ENCODE measurements at places on chromosomes 5 and 9.
A peak's percentile ranks its signal among the peaks of the same experiment; 100 is the strongest.

DNA sequence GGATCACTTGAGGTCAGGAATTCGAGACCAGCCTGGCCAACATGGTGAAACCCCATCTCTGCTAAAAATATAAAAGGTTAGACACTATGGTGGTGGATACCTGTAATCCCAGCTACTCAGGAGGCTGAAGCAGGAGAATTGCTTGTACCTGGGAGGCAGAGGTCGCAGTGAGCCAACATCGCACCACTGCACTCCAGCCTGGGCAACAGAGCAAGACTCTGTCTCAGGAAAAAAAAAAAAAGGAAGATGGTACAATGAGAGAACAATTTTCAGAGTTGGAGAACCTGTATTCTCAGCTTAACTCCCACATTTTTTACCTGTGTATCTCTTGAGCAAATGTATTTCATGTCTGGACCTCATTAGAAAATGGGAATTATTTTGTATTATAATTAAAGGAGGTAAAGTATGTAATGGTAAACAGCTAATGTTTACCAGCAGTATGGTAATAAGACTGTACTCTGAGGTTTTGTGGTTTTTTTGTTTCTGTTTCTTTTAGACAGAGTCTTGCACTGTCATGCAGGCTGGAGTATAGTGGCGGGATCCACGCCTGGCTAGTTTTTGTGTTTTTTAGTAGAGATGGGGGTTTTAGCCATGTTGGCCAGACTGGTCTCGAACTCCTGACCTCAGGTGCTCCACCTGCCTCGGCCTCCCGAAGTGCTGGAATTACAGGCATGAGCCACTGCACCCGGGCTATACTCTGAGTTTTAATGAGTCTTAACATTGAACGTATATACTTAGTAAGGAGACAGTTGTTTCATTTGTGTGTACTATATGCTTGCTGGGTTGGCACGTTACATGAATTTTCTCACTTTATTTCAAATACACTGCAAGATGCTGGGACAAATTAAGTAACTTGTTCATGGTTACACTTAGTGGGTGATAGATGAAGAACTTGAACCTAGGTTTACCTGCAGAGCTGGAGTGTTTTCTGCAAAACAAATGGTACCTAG is 16.2 kb downstream of the UHRF2 start:
- peak; percentile 83 for DNase-seq

GRCh38 chr9:37466037-37466709 is 923 bp upstream of the ZBTB5 start:
- DNase-seq: peak; percentile 61

- no peak for DNase-seq
Observed at GRCh38 chr5:45568813-45569212, 127.4 kb downstream of the HCN1 start.

- DNase-seq: no peak
Observed at GRCh38 chr9:129677456-129677855, 12.0 kb downstream of the PRRX2 start.

DNA sequence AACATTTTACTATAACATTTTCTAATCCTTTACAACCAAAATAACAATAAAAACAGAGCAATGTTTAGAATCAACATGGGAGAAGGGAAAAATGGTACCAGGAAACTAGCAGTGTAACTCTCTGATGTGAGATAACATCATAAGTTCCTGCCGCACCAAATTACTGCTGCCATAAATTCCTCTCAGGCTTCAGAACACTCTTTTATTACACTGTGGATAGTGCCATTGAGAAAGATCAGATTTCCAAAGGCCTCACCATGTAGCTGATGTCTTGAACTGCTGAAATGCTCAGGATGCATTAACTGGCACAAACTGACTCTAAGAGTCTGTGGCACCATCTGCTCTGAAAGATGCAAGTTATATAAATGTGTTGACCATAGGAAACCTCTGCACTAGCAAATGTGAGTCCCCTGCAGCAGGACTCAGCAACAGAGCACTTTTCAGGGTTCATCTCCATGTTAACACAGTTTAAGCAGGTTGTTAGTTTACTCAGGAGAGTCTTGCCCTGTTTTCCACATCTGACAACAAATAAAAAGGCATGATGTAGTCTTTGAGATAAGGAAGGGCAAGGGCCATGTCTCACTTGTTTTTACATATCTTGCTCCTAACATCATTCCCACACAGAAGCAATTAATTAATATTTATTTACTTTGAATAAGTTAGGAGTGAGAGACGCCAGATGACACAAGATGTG is 218.1 kb downstream of the CETN3 start:
- no peak for DNase-seq

All from GM12865 (cell line).